ENCODE measurements at places on chromosomes 3 and 15.

DNA sequence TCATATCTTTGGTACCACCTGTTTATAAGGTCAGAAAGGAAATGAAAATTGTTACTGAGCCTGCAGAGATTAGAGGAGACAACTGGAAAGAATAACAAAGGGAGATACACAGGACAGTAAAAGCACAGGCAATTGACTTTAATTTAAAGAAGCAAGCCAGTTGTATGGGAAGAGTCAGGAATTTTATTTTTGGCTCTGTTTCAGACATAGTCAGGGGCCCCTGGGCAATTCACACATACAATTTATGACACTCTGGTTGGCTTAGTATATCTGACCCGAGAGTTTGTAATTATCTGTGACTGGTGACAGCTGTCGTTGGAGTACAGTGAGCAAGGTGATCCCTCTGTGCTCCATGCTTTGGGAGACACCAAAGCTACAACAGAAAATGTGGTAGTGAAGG is 591.9 kb upstream of the NECTIN3 start:
- H3K4me3 ChIP-seq: no peak overlapping the region
- no peaks in the 10 kb centered on the region for H3K4me1 ChIP-seq
- H3K27ac ChIP-seq: no peak overlapping the region
- no peaks in the 10 kb centered on the region for H3K27me3 ChIP-seq

DNA sequence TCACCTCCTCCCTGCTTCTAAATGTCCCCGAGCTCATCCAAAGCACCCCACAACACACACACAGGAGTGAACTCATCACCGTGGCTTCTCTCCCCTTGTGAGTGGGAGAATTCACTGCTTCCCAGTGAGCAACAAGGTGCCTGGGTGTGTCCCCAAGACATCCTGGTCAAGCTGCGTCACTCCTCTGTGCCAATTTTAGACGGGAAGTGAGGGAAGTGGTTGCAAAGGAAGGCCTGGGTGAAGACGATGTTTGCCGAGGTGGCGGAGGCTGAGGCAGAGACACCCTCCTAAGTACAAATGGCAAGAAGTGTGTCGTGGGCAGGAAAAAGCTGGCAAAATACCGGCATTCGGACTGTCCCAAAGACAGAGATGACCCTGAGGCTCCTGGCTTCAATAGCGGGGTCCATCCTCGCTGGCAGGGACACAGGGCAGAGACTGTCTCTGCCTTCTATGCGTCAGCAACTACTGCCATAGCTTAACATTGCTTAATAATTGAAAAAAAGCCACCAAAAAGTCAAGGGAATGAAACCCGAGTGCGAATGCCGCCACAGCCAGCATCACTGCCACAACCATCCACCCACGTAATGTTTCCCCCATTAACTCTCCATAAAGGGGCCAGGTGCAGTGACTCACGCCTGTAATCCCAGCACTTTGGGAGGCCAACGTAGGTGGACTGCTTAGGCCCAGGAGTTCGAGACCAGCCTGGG is 72.8 kb downstream of the VGLL4 start:
- peak overlapping the region; percentile 93 for H3K27ac ChIP-seq
- H3K4me3 ChIP-seq: no peak overlapping the region
- DNase-seq: no peak

DNA sequence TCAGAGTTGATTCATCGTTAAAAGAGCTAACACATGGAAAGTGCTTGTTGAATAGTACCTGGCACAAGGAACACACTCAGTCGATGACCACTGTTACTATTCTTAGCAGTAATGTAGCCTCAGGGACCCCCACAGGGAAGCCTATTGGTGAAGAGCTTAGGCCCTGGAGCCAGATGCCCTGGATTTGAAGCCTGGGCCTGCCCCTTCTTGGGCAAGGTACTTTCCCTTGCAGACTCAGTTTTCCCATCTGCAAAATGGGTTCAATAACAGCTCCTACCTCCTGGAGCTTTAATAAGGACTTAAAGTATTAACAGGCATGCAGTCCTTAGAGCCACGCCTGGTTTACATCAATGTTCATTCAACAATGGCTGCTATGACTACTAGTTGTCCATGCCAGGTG is 96.9 kb upstream of the WNT5A start:
- H3K27me3 ChIP-seq: no peaks in the 10 kb centered on the region
- H3K27ac ChIP-seq: no peak overlapping the region
- no peaks in the 10 kb centered on the region for H3K36me3 ChIP-seq
- H3K4me1 ChIP-seq: no peaks in the 10 kb centered on the region
- no peak for DNase-seq

DNA sequence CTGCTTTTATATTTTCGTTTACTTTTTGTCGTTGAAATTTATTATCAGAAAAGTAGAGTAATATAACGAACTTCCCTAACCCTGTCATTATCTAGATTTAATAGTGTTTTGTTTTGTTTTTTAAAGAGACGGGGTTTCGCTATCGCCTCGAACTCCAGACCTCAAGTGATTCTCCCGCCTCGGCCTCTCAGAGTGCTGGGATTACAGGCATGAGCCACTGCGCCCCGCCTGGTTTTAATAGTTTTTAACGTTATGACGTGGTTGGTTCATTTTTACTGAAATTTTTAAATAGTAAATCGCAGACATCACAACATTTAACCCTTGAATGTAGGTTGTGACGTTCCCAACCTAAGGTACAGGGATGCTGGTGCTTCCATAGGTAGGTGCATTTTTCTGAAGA is 1.0 kb downstream of the NGRN start:
- H3K4me3 ChIP-seq: peak overlapping the region; percentile 62
- no peak for DNase-seq
- no peaks in the 10 kb centered on the region for H3K4me1 ChIP-seq
- H3K36me3 ChIP-seq: no peaks in the 10 kb centered on the region
- no peaks in the 10 kb centered on the region for H3K27me3 ChIP-seq
- peak overlapping the region; percentile 94 for H3K27ac ChIP-seq

DNA sequence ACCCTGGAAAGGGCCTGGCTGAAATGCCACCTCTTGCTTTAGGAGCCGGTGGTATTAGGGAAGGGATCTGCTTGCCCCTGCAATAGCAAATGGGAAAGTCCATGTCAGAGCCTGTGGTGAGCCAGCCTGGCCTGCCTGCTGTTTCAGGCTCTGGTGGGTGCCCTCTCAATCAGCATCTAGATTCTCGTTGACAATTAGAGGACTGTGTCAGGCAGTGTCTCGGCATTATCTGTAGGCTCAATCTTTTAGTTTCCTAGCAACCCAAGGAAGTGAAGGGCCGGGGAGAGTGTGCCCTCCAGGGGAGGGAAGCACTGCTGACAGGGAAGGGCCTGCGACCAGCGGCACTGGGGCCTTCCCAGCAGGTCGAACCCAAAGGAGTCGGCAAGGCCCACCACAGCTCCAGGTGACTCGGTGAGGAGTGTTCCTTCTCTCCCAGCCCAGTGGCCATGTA is 42.1 kb downstream of the TLE3 start:
- H3K27me3 ChIP-seq: no peaks in the 10 kb centered on the region
- no peaks in the 10 kb centered on the region for H3K4me1 ChIP-seq
- H3K4me3 ChIP-seq: no peak overlapping the region
- peaks cover 36% of the 10 kb centered on the region for H3K36me3 ChIP-seq
- DNase-seq: no peak
- H3K27ac ChIP-seq: no peak overlapping the region

GRCh38 chr15:70770863-70771262 is 7.5 kb upstream of the UACA start:
- H3K27me3 ChIP-seq: no peaks in the 10 kb centered on the region
- H3K27ac ChIP-seq: no peak overlapping the region
- DNase-seq: no peak
- H3K4me3 ChIP-seq: no peak overlapping the region

GRCh38 chr3:168671091-168671490 is 575.4 kb upstream of the GOLIM4 start:
- H3K4me3 ChIP-seq: no peak overlapping the region
- no peak overlapping the region for H3K27ac ChIP-seq
- DNase-seq: no peak
- H3K27me3 ChIP-seq: no peaks in the 10 kb centered on the region
- no peaks in the 10 kb centered on the region for H3K36me3 ChIP-seq

- peak overlapping the region; percentile 2 for H3K27ac ChIP-seq
- no peaks in the 10 kb centered on the region for H3K36me3 ChIP-seq
- H3K27me3 ChIP-seq: no peaks in the 10 kb centered on the region
- no peak overlapping the region for H3K4me3 ChIP-seq
Measured at GRCh38 chr3:157081626-157082210, 78.2 kb downstream of the CCNL1 start.

DNA sequence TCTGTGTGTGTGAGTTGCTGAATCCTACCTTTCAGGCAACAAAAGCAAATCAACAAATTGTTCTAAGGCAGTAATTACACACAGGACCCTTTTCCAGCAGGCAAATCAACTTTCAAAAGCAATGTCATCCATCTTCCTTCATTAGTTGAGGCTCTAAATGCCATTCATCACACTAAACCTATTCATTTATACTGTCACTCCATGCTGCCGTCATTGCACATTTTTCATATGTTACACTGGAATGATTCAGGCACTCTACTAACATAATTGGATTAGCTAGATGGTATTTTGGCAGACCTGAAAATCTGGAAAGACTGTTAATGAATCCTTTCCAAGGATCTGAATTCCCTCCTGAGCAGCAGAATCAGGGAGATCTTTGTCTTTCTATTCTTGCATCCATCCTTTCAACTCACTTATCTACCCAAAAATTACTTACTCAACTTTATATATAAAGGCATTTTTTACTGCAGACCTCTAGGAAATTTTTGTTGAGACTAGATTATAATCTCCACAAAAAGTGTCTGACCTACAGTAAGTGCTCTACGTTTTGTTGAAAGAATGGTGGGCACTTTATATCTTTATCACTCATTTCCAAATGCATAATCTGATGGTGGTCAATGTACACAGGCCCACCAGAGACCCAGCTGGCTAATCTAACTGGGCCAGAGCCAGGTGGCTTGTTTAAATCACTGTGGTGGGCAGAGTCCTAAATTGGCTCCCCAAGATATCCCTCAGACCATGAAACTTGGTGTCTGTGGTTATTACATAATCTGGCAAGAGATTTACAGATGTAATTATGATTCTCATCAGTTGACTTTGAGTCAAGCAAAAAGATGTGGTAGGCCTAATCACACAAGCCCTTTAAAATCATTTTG is 25.0 kb downstream of the MIX23 start:
- no peak overlapping the region for H3K4me3 ChIP-seq
- no peak overlapping the region for H3K27ac ChIP-seq
- no peak for DNase-seq
- no peaks in the 10 kb centered on the region for H3K36me3 ChIP-seq
- H3K4me1 ChIP-seq: no peaks in the 10 kb centered on the region
- no peaks in the 10 kb centered on the region for H3K27me3 ChIP-seq

- no peaks in the 10 kb centered on the region for H3K27me3 ChIP-seq
- H3K4me1 ChIP-seq: no peaks in the 10 kb centered on the region
- H3K4me3 ChIP-seq: peak overlapping the region; percentile 95
- no peaks in the 10 kb centered on the region for H3K36me3 ChIP-seq
- DNase-seq: no peak
Measured at GRCh38 chr3:123201223-123201556, 553 bp upstream of the SEC22A start.

DNA sequence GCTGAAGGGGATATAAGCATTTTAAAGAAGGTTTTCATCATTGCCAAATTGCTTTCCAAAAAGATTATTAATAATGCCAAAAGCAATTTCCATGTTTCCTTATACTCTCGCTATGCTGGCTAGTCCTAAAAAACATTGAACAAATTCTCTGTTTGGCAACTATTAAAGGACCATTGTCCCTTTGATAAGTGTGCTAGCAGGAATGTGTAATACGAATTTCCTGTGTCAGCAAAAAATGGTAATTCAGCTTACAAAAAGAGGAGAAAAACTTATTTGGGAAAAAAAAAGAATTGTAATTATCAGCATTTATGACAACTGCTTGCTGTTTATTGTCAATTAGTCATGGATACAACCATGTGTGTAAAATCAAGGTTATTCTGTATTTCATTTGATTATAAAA is 138.6 kb downstream of the TBL1XR1 start:
- H3K27me3 ChIP-seq: no peaks in the 10 kb centered on the region
- H3K4me1 ChIP-seq: no peaks in the 10 kb centered on the region
- no peak overlapping the region for H3K4me3 ChIP-seq
- DNase-seq: no peak

- no peak for DNase-seq
- H3K4me1 ChIP-seq: no peaks in the 10 kb centered on the region
- H3K36me3 ChIP-seq: no peaks in the 10 kb centered on the region
- H3K4me3 ChIP-seq: no peak overlapping the region
- H3K27me3 ChIP-seq: no peaks in the 10 kb centered on the region
- H3K27ac ChIP-seq: no peak overlapping the region
Measured at GRCh38 chr15:76964157-76964556, 30.8 kb upstream of the PSTPIP1 start.

DNA sequence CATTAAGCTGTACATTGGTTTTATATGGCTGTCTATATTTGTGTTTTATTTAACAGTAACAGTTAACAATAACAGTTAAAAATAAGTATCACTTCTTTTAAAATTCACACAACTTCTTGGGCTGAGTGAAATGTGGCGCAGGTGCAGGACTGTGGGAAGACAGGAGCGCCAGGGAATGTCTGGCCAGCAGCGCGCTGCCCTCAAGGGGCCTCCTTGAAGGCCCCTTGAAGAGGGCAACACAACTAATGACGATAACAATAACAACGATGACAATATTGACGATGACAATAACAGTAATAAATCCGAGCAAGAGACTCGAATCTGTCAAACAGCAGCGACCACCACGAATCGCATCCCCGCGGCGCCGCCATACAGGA is 411 bp upstream of the PPP2R3A start:
- DNase-seq: no peak
- H3K27me3 ChIP-seq: no peaks in the 10 kb centered on the region
- peak overlapping the region; percentile 92 for H3K27ac ChIP-seq
- H3K4me3 ChIP-seq: peak overlapping the region; percentile 82

DNA sequence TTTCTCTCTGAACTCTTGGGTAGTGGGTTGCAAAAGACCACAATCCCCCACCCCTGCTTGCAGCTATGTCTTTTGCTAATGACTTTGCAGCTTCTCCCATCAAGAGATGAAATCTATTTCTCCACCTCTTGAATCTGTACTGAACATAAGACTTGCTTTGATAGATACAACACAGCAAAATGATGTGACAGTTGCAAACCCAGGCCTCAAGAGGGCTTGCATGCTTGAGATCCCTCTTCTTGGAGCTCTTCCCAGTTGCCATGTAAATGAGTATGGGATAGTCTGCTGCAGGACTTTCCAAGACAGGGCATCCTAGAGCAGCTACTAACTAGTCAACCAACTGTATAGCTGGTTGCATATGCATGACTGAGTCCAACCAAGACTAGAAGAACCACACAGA is 783.6 kb downstream of the PDCD6IP start:
- no peak for DNase-seq
- no peaks in the 10 kb centered on the region for H3K36me3 ChIP-seq
- H3K27me3 ChIP-seq: no peaks in the 10 kb centered on the region
- H3K27ac ChIP-seq: no peak overlapping the region

- no peak overlapping the region for H3K27ac ChIP-seq
- no peaks in the 10 kb centered on the region for H3K27me3 ChIP-seq
- H3K4me3 ChIP-seq: no peak overlapping the region
- DNase-seq: no peak
Measured at GRCh38 chr3:177994976-177995375, 541.3 kb upstream of the KCNMB2 start.
